ENCODE measurements at places on chromosomes 6 and 20.

- DNase-seq = no peak
These were observed 101.9 kb downstream of the QRSL1 start for GRCh38 chr6:106731144-106731842.

DNA sequence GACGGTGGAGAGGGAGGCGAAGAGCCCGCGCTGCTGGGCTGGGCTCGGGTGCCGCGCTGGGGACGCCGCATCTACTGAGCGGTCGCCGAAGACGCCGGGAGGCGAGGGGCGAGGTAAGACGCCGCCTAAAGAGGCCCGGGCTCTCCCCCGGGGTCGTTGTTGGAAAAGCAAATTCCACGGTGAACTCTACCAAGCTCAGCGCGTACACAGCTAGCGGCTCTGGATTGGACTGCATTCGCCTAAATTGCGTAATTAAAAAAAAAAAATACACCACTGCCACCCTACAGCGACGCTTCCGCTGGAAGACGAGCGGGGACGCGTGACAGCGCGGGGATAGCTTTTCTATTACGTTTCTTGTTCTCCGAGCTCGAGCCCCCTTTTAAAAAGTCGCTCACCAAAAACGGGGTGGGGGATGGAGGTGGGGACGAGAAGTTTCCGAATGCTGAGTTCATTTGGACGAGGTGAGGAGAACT is 92.0 kb upstream of the PRDM1 start:
- no peak for DNase-seq

DNA sequence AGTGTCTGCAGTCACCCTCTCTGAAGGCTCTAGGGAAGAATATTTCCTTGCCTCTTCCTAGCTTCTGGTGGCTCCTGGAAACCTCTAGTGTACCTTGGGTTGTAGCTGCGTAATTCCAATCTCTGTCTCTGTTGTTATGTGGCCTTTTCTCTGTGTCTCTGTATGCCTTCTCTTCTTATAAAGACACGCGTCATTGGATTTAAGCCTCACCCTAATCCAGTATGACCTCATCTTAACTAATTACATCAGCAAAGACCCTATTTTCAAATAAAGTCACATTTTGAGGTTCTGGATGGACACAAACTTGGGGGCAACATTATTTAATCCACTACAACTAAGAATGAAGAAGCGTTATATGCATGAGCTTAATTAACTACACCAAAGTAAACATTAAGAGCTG is 111.4 kb upstream of the ZNF184 start:
- no peak for DNase-seq

GRCh38 chr20:50575865-50576720 is 65.9 kb downstream of the PTPN1 start:
- no peak for DNase-seq

DNA sequence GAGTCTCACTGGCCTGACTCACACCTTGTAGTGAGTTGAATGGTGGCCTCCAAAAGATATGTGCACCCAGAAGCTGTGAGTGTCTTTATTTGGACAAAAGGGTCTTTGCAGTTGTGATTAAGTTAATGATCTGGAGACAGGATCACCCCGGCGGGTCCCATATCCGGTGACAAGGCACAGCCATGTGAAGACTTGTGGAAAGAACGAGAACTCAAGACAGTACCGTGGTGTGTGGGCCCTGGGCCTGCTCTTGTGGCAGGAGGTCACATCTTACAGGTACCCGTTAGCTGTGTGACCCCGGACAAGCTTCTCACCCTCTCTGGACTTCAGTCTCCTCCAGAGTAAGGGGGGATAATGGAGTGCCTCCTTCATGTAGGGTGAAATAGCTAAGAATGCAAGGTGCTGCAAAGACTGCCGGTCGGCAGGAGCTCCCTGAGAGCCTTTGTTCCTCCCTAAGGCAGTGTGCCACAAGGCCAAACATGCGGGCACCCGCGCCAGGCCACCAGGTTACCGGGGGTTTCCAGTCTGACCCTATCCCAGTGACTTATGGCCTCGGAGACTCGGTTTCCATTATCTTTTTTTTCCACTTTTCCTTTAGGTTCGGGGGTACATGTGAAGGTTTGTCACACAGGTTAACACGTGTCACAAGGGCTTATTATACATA is 39.2 kb downstream of the CDH4 start:
- DNase-seq = no peak

DNA sequence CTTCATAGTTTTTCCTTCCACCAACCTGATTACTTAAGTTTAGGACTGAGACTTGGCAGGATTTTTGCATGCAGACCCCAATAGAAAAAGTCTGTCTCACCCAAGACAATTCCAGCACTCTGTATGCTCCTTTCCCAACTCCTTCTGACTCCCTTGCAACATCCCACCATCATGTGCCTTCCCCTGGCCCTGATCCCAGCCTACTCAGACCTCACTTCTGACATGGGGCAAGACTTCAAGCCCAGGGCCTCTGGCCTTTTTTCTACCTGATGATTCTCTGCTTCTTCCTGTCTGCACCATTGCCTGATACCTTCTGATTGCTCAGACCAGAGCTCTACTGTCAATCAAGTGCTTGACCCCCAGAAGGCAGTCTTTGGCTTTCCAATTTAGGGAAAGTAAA is 96.6 kb downstream of the HAO1 start:
- no peak for DNase-seq

DNA sequence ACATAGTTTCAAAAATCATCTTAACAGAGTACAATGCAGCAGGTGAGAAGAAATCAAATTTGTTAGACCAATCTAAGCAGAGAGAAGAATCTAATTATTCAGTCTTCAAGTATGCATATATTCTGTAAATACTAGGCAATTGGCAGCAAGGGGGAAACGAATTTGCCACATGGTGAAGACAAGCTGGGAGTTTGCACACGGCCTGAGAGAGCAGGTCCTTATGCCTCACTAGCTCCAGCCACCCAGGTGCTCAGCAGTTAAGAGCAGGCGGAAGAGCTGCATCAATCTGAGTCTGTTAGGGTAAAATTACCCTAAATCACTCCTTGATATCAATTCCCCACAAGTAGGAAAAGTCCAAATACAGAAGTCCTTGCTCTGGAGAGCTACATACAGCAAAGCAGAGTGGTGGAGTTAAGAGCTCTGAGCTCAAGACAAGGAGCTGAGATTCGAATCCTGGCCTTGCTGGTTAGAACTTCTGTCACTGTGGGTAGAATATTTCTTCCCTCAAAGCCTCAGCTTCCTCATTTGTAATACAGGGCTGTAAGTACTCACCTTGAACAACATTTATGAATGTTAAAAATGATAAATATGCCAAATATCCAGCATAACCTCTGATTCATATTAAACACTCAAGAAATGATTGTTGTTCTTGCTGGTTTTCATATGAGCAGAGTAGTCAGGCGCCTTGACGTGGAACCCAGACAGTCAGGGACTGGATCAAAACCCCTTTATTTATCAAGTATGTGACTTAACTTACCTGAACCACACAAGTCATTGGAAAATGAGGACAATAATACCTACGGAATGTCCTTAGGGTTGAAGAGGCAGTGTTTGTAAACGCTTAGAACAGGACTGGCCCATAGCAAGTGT is 444.2 kb downstream of the CDH26 start:
- no peak for DNase-seq

GRCh38 chr6:13908955-13909381 is 15.8 kb upstream of the RNF182 start:
- peak; percentile 37 for DNase-seq

- DNase-seq = no peak
These were observed 83.4 kb downstream of the RNGTT start for GRCh38 chr6:88880021-88880420.

- no peak for DNase-seq
These were observed 101.4 kb downstream of the SLX4IP start for GRCh38 chr20:10536531-10536930.

- no peak for DNase-seq
These were observed 1.9 kb upstream of the BLOC1S5 start for GRCh38 chr6:8066108-8066507.

DNA sequence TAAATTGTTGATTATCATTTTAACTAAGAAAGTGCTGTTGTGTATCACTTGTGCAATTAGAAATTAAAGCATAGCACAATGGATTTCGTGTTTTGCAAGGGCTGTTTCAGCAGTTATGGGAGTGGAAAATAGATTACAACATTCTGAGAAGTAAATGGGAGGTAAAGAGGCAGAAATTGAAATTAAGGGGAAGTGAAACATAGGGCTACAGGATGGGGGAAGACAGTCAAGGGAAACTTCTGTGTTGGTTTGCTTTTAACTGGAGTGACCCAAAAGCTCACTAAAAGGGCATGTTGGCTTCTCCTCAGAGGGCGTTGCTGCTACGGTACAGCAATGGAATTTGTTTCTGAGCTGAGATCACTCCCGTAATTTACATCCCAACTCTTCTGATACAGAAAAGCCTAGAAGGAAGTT is 147.5 kb downstream of the BCAS1 start:
- no peak for DNase-seq

- DNase-seq = peak; percentile 59
These were observed 29.8 kb downstream of the DAAM2 start for GRCh38 chr6:39821742-39822532.

DNA sequence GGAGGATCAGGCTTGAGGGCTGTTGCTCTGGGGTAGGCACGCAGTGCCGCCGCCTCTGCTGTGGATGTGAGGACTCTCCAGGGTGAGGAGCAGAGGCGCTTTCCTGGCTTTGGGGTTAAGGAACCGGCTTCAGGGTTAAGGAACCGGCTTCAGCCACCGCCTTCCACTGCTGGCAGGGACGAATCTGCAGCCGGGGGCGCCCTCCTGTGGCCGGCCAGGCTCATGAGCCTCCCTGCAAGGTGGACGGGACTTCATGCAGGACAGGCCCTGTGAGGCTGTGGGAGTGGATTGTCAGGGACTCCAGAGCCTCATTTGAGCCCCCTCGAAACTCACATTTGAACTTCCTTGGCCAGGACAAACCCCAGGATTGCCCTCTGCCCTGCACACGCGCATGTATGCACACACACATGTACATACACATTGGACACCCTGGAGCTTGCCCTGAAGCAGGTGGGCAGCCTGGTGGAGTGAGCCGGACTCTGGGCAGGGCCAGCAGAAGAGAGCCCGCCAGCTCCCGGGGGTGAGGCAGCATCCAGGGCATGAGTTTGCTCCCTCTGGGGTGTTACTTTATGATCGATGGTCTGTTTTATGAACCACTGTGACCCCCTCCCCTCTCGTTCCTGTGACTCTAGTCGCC is 146.9 kb downstream of the PHACTR3 start:
- peak; percentile 85 for DNase-seq

GRCh38 chr20:57662456-57663240 is 42.4 kb upstream of the ZBP1 start:
- DNase-seq = no peak

DNA sequence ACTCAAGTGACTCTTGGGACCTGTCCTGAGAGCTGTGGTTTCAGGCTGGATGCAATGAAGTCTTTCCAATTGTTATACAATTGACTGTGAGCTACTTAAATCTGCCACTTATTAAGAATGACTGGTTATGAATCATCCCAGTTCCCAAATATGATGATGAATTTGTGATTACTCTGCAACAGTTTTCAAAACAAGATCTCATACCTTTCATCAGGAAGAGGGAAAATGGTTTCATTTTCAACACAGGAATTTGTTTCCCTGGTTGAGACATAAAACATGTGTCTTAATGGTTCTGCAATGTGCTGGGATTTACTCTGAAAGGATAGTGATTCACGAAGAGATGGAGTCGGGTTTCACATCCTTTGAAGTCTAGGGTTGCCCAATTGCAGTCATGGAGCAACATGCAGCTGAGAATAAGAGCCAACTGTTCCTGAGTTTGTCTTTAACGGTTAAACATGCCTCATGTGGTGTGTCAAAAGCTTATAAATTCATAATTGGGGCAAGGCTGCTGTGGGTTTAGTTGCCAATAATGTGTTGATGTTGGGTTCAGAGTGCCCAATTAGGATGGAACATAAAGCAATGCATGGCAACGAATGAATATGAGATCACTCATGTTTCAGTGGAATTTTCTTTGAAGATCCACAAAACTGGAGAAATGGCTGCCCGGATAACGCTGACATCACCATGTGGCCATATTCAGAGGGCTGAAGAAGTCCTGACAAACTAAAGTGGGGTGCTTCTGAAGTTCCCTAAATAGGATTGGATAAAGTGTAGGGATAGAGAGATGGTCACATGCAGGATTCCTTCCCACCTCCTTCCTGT is 41.0 kb downstream of the CYP24A1 start:
- DNase-seq = no peak

- peak; percentile 87 for DNase-seq
These were observed at the start of gene ID4 for GRCh38 chr6:19836799-19837510. Gene ID4, plus strand, starts transcription at chr6:19837370. Its CDS starts 385 bp downstream, at chr6:19837755.

DNA sequence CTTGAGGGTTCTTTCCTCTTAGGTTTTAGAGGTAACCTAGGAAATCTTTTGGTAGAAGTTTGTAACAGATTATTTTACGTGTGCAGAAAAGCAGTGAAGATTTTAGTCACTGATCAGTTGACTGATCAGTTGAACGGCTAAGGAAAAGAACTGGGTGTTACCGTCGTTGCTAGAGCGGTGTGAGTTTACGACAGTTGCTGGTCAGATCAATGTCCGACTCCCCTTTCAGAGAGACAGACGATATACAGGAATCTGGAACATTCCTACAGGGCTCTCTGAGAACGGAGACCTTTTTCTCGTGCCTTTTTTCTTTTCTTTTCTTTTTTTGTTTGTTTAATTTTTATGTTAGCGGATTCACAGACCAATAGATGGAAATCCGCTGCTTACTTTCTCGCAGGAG is 132.1 kb upstream of the ZNF184 start:
- no peak for DNase-seq

DNA sequence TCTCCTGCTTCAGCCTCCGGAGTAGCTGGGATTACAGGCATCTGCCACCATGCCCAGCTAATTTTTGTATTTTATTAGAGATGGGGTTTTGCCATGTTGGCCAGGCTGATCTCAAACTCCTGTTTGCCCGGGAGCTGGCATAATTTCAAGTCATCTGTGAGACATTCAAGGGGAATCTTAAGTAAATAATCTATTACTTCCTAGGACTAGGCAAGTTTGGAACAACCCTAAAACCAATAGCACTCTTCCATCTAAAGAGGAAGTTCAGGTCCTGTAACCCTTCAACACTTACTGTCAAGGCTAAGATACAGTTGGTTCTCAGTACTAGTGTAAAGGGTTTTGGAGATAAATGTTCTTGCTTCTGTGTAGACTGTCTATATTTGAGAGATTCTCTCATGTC is 267.8 kb upstream of the IRAK1BP1 start:
- DNase-seq = no peak

DNA sequence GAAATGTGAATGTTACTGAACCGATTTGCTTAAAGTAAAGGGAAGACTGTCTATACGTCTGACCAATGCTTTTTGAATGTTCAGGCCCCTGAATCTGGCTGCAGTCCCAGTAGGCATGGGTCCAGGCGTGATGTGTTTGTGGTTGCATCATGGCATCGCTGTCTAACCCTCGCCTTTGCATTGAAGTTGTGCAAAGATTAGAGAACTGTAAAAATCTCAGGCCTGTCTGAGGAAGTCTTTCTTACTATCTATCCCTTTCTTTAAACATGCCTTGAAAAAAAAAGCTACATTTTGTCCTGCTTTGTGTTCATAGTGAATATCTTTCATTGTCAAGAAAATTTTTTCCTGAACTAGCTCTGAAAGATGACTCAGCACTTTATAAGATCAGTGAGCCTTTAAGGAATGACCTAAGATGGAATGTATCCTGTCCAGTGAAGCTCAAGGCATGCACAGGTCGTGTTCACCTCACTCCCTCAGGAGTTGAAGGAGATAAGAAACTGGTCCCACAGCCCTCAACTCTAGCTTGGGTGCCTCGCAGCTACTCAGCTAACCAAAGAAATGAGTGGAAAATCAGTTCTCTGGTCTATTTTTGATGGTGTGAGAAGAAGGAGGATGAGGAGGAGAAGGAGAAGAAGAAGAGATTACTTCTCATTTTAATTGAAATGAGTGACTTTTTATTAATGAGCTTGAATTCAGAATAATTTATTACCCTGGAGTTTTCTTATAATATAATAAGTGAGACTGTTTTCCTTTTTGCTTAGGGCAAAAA is 48.6 kb downstream of the TPD52L1 start:
- DNase-seq = no peak

- DNase-seq = no peak
These were observed 115.9 kb downstream of the FYN start for GRCh38 chr6:111757342-111757741.

All from frontal cortex (tissue), 4 donors.